ENCODE measurements at places on chromosomes 6 and 20.

DNA sequence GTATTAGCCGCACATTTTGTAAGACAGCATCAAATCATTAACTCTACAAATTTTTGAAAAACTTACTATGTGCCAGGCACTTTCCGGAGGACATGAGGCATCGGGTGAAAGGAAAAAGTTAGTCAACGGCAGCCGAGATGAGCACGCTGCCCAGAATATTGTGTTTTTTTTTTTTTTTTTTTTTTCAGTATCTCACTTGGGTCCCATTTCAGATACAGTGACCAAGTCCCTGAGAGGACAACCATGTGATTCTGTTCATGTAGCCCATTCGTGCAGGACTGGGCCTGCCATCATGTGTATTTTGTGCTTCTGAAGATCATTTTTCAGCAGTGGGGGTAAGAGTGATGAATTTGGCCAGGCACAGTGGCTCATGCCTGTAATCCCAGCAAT lies 1.3 kb downstream of the SLA2 start:
- DNase-seq, result no peak

GRCh38 chr6:146357578-146358430 lies 185.8 kb upstream of the RAB32 start:
- no peak for DNase-seq

DNA sequence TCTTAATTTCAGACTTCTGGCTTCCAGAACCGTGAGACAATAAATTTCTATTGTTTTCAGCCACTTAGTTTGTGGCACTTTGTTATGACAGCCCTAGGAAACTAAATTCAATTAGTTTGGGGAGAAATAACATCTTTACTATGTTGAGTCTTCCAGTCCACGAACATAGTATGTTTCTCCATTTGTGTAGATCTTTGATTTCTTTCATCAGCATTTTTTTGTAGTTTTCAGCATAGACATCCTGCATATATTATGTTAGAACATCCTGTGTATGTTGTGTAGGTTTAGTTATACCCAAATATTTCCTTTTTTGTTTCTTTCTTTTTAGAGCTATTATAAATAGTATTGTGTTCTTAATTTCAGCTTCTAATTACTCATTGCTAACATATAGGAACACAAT lies 18.0 kb upstream of the HMGA1 start:
- no peak for DNase-seq

DNA sequence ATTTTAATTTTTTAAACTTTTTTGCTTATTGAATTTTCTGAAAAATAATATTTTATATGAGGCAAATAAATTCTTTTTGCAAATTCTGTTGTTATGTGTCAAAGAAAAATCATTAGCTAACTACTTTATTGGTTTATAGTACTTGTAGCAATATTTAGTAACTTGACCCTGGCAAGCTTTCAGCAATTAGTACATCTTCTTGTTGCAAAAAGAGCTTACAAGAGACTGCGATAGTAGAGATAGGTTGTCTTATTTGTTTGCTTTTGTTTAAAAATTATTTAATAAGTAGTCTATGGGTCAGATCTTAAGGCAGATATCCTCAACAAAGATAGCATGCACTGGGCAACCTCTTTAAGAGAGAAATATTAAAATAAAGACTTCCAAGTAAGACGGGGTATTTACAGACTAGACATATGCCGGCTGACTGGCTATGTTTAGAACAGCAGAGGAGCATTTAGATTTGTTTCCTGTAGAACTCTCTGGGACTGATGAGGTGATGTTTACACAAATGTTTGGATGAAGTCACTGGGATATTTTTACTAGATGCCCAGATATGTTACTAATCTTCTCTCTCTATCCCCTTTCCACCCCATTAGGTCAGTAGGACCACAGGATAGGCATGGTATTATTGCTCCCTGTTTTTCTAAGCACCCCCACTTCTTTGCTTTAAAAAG lies 25.0 kb downstream of the VGLL2 start:
- DNase-seq, result no peak

GRCh38 chr6:45115696-45116095 lies 212.4 kb upstream of the RUNX2 start:
- no peak for DNase-seq

DNA sequence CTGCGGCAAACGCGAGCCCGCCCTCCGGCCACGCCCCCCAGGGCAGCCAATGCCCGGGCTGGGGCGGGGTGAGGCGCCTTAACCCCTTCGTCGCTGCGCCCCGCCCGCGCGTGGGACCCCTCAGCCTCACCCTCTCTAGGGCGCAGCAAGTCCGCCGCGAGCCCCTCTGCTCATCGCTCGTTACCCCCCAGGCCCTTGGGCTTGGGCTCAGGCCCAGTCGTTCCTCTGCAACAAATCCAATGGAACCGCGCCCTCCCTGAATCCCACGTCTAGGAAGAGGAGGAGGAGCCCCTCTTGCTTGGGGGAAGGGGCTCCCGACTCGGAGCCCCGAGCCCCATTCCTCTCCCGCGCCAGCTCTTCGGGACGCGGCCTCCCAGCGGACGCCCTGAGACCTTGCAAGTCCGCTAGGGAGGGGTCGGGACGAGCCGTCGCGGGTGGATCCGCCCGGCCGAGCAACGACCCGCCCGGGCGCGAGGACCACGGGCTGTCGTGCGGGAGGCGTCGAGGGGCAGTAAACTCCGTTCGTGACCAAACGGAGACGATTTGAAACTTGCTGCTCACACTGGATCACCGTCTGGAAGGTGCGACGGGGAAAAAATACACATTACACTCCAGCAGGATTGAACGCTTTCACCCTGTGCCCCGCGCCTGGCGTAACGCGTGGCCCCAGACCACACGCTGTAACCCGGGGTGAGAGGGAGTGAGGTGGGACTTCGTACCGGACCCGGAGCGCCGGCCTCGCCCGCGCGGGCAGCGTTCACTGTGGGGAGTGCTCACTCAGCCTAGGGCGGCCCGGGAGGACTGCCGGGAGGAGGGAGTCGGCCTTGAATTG lies 477 bp upstream of the LZTS3 start:
- DNase-seq, result peak; percentile 88

DNA sequence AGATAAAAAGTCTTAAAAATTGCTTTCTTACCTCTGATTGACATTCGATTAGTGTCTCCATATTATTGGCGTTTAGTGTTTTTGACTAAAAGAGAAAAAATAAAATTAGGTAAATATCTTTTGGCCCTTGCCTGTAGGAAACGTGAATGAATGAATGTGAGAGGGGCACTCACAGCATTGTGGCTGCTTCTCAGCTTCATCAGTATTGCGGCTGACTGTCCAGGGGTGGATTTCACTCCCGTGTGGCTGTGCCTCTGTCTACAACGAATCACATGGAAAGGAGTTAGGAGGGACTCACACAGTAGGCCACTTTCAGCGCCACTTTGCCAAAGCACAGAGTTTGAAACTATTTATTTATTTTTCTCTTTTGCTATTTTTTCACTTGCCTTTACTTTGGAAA lies 844 bp downstream of the TAGAP start:
- DNase-seq, result no peak

- peak; percentile 11 for DNase-seq
Measured at GRCh38 chr20:41734506-41734945, 116.3 kb upstream of the CHD6 start.

DNA sequence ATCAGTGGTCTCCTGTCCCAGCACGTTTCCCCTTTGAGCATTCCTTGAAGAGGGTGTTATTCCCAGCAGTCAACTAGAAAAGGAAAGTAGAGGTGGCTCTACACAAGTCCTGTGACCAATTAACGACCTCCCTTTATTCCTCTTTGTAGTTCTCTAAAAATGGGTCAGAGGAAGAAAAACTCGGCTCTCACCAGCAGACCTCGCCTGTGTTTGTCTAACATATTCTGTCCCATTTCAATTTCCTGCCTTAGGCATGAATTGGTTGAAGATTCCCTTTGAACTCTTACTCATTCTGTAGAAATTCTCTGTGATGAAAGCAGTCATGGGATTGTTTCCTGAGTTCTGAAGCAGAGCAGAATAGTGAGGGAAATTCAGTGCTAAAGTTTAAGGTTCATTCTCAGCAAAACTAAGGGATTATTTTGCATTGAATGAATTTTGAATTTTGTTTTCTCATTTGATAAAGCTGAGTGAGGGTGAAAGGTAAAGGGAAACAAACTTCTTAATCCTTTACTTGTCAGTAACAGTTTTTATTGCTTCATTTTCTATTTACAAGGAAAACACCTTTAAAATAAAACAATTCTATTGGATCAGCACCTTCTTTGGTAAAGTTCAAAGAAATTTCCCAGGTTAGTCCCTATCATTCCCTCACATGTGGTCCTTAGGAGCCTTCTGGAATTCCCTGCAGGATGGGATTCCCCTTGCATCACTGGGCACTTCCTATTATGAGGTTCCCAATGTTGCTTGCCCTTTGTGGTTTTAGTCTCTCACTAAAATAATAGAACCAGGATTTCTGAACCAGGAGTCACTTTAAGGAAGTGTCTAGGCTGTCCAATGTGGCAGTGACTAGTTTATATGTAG lies 105.8 kb downstream of the SLX4IP start:
- no peak for DNase-seq

DNA sequence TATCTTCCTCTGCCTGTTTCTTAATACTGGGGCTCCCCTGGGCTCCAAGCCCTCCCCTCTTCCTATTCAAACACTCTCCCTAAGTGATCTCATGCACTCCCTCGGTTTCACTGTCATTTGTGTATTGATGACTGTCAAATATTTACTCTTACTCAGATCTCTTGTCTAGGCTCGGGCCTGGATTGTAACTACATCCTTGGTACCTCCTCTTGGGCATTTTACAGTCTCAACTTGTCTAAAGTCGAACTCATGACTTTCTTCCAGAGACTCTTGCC lies 189.4 kb upstream of the PRDM1 start:
- DNase-seq, result no peak

DNA sequence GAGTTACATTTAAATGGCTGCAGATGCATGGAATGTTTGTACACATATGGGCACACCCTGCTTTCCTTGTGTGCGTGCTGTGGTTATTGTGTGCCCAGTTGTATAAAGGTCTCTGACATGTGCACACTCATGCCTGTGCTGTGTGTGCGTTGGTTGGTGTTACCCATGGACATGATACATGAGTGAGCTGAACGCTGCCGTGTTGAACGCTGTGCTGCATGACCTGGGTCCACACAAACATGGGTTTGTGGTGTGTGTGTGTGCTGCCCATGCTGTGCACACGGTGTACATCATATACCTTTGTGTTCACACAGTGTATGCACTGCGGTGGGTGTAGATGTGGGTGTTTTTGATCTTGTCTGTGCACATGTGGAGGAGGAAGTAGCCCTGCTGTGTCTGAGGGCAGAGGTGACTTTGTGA lies 54.4 kb downstream of the TOX2 start:
- DNase-seq, result no peak

- DNase-seq, result no peak
Measured at GRCh38 chr20:55160996-55161395, 685.6 kb downstream of the DOK5 start.

GRCh38 chr6:111549746-111550145 lies 55.9 kb downstream of the TRAF3IP2 start:
- DNase-seq, result no peak

DNA sequence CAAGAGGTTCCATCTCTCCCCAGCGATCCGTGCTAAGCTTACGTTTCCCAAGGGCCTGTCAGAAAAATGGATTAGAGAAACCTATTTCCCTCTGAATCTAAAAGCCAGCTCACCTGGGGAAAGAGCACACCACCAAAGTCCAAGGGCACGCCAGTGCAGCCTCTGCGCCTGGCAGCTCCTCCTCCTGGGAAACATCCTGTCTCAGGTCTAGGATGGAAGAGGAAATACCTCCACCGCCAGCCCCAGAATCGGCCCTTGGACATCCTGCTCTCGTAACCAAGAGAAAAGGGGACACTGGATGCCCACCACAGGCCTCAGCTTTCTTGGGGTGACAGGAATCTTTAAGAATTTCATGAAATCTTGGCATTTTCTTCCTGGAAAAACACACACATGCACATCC lies 18.7 kb downstream of the RAMACL start:
- DNase-seq, result no peak

DNA sequence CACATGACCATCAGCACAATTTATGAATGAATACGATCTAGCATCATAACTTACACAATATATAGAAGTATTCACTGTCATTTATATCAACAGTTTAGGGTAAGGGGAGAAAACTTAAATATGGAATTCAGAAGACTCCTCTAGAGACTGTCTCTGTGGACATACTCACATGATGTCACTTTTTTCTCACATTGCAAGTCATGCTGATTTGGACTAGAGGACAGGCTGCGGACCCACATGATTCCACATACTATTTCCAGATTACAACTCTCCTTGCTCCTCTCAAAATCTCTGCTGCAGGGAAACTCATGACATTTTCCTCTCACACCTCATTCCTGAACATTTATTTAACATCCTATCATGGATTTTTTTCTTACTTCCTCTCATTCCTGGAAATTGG lies 13.4 kb downstream of the CRISP1 start:
- DNase-seq, result no peak

DNA sequence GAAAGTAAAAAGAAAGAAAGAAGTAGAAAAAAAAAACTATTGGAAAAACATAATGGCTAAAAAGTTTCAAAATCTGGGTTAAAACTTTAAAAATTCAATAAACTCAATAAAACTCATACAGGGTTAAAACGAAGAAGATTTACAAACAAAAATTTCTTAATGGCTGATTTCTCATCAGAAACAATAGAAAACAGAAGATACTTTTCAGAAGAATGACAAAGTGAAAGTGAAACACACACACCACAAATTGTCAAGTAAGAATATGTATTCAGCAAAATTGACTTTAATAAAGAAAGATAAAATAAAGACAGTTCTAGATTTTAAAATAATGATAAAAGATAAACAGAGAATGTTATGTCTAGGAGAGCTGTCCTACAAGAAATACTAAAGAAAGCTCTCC lies 618.9 kb upstream of the GJE1 start:
- no peak for DNase-seq

GRCh38 chr6:26351544-26351953 lies 13.4 kb upstream of the BTN3A2 start:
- DNase-seq, result no peak

GRCh38 chr6:127510876-127511275 lies 8.3 kb downstream of the MTCL3 start:
- DNase-seq, result no peak

DNA sequence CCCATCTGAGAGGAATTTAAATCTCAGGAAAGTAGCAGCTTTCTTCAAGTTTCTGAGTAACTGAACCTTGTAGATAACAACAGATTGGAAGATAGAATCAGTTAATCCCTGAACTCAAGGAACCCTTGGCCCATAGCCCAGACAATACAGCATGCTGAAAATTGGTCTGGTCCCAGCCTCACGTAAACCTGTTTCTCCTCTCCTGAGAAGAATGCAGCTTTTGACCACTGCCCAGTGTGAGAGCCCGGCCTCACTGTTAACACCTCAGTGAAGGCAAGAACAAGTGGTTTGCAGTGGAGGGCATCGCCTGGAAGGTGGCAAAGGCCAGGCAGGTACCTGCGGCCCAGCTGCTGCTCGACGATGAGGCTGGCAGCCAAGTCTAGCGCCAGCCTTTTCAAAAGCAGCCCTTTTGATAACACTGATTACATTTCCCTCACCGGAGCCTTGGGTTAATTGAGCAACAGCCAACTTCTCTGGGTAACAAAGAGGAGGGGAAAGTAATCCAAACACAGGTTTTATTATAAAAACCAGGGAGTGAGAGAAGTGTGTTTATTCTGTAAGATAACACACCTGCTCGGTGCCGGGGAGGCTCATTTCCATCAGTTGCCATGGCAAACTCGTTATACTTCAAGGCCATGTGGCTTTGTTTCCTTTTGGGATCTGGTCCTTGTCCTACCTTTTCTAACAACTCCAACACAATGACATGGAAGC lies 54.0 kb downstream of the TRAF3IP2 start:
- no peak for DNase-seq

Data from T-helper 9 cell (primary cell).